ENCODE measurements at places on chromosomes 5 and 9.
A peak's percentile ranks its signal among the peaks of the same experiment; 100 is the strongest.

DNA sequence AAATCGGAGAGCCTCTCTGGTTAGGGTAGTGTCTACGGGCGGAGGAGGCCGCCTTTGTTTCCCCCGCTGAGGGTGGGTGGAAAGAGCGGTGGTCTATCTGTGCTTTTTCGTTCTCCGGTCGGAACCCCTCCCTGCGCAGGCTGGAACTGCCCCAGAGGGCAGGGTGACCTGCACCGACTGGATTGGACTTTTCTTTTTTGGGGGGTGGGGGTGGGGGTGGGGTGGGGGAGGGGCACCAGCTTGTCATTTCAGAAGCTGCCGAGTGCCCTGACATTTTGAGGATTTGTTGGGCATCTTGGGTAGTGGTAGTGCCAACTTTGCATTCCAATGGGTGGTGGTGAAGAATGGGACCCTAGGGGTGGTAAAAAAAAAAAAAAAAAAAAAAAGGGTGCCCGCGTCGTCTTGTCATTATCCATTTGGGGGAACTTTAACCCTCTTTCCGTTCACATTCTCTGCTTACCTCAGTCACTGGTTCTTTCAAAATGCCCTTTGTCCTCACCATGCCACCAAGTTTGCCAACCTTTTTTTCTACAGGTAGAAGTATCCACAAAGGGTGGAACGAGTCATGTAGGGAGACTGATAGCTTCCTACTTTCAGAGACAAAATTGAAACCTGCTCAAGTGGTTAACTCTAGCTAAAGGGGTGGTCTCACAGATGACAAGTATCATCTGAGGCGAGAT lies 1.3 kb downstream of the UBE2R2 start:
- DNase-seq = no peak

GRCh38 chr9:37209431-37210386 lies 89.3 kb downstream of the ZCCHC7 start:
- no peak for DNase-seq

GRCh38 chr9:2674141-2674824 lies 43.0 kb upstream of the KCNV2 start:
- no peak for DNase-seq

DNA sequence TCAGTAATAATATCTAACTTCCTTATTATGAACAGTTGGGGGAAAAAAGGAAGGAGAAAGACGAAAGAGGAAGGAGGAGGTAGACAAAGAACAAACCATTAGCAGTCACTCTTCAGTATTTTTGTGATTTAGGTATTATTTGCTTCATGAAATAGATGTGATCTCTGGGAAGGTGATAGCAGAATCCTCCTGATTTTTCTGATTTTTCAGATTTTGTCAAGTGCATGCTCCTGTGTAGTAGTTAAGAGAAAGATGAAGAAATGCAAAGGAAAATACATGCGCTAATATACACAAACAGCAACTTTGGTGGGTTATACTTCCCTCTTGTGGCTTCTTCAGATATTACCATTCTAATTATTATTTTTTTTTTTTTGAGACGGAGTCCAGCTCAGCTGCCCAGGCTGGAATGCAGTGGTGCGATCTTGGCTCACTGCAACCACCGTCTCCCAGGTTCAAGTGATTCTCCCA lies 31.6 kb downstream of the LMNB1 start:
- no peak for DNase-seq

GRCh38 chr9:127707766-127708165 lies 978 bp downstream of the CFAP157 start:
- DNase-seq = no peak

DNA sequence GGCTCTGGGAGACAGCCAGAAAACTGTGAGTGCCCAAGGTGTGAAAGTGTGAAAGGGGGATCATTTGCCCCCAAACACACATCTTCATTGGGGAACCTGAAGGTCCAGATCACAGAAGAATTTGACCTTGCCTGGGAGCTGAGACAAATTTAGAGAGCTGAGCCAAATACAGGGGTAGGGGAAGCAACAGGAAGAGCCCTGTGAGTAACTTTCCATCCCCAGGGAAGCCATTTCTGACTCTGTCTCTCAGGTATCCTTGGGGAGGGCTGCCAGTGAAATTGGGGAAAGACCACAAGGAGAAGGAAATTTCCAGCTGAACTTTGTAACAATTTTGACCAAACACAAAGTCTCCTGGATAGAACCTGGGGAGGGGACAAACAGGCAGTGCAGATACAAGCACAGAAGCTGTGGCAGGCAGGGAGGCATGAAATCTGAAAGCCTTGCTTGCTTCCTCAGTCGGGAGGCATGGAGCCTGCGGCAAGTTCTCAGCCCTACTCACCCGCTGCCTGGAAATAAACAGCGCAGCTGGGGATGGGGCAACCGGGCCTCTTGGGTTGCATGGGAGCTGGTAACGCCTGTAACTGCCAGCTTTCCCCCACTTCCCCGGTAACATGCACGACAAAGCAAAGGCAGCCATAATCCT lies 31.5 kb upstream of the ZCCHC9 start:
- no peak for DNase-seq

GRCh38 chr5:158261674-158262367 lies 402.9 kb upstream of the CLINT1 start:
- DNase-seq = no peak

DNA sequence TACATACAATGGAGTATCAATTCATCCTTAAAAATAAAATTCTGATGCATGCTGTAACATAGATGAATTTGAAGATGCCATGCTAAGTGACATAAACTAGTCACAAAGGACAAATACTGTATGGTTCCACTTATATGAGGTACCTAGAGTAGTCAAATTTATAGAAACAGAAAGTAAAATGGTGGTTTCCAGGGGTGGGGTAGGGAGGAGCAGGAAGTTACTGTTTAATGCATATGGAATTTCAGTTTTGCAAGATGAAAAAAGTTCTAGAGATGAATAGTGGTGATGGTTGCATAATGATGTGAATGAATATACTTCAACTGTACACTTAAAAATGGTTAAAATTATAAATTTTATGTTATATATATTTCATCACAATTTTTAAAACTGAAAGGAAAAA lies 57.3 kb upstream of the FNIP1 start:
- no peak for DNase-seq

DNA sequence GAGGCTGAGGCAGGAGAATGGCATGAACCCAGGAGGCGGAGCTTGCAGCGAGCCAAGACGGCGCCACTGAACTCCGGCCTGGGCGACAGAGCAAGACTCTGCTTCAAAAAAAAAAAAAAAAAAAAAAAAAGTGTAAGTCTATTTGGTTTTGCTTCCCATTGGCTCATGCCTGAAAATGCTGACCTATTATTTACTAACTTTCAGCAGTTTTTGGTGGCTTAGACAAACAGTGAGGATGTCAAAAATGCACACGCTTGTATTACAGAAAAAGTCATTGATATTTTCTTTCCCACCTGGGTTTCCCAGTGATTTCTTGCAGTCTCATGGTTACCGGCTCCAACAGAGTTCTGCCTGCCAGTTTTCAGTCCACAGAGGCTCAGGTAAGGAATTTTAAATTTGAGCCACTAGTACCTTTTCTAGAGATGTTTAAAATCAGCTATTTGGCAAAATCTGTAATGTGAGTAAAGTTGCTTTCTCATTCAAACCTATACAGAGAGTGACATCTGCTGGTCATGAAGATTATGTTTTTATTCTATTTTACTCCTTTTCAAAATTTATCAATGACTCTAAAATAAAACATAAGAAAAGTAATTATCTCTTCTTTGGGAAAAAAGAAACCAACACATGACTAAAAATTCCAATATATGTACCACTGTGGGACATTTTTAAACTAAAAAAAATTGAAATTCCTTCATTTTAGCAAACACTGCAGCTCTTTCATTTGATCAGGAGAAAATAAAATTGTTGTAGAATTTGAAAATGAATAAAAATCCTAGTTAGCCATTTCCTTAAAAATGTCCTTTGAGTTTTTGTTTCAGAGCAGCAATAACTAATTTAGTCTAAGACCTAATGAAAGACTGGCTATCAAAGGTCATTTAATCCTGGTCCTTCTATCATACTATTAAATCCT lies 8.8 kb downstream of the FAM200C start:
- no peak for DNase-seq

- no peak for DNase-seq
These were observed 438 bp upstream of the PAPPA start for GRCh38 chr9:116152941-116153764.

GRCh38 chr5:74357827-74358226 lies 282.7 kb downstream of the ENC1 start:
- peak; percentile 1 for DNase-seq

- DNase-seq = no peak
These were observed 176.6 kb downstream of the CACNA1B start for GRCh38 chr9:138053996-138054752.

GRCh38 chr9:35811381-35812024 lies 559 bp downstream of the SPAG8 start:
- DNase-seq = no peak

DNA sequence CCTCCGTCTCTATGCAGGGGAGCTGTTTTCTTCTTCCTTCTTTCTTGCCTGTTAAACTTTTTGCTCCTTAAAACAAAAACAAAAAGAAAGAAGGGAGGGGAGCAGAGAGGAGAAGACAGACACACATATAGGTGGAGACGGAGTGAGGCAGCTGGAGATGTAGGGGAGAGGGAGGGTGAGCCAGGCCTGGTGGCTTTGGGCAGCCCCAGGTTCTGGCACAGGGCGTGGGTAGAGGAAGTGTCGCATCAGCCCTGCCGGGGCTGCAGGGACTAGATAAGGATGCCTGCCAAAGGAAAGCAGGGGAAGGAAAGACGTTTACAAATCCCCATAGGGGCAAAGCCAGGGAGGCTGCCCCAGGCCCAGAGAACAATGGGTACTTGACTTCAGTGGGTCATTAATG lies 38.7 kb upstream of the PTGS1 start:
- DNase-seq = no peak

- DNase-seq = no peak
These were observed 42.0 kb upstream of the CDC42SE2 start for GRCh38 chr5:131221888-131222287.

GRCh38 chr9:8229226-8229625 lies 429.6 kb upstream of the DMAC1 start:
- DNase-seq = no peak

DNA sequence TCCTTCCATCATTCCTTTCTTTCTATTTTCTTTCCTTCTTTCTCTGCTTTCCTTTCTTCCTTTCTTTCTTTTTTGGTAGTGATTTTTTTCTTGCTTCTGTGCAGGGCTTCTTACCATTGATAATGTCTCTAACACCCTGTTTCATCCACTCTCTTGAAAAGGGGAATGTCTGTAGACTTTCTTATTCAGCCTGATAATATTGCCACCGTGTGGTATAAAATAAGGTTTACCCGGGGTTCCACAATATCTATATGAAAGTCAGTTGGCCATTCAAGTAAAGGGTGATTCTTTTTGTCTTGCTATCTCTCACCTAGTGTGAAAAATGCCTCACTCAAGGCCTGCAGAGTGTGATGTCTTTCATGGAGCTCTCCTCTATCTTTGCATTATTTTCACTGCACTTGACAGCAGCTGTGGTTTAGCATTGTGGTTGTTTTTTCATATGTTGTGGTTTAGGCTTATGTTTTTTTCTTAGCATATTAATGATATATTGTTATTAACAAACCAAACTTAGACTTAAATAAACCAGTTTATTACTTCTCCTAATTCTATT lies 153.9 kb downstream of the CSNK1G3 start:
- DNase-seq = no peak

- DNase-seq = no peak
These were observed 6.1 kb downstream of the GDA start for GRCh38 chr9:72155301-72155700.

- no peak for DNase-seq
These were observed 51.9 kb downstream of the MAPKAP1 start for GRCh38 chr9:125655066-125655633.

DNA sequence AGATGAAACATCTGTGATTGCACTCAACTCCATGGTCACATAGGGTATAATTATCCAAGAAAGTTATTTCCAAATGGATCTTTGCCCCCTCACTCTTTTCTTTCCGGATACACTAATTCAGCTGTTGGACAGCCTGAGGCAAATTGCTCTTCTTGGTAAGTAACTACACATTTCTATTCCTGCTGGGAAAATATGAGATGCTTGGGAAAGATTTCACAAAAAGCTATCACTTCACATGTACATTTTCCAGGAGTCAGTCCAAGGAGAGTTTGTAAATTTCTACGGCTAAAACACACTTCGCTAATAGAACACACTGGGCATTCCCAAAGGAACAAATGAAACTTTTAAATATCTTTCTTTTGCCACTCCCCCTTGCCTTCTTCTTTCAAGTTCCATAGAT lies 123.0 kb upstream of the GRIA1 start:
- no peak for DNase-seq

- no peak for DNase-seq
These were observed 463.7 kb downstream of the DNAH5 start for GRCh38 chr5:13480834-13481233.

- DNase-seq = peak; percentile 62
These were observed 51.6 kb downstream of the ENTREP1 start for GRCh38 chr9:69376651-69377050.

DNA sequence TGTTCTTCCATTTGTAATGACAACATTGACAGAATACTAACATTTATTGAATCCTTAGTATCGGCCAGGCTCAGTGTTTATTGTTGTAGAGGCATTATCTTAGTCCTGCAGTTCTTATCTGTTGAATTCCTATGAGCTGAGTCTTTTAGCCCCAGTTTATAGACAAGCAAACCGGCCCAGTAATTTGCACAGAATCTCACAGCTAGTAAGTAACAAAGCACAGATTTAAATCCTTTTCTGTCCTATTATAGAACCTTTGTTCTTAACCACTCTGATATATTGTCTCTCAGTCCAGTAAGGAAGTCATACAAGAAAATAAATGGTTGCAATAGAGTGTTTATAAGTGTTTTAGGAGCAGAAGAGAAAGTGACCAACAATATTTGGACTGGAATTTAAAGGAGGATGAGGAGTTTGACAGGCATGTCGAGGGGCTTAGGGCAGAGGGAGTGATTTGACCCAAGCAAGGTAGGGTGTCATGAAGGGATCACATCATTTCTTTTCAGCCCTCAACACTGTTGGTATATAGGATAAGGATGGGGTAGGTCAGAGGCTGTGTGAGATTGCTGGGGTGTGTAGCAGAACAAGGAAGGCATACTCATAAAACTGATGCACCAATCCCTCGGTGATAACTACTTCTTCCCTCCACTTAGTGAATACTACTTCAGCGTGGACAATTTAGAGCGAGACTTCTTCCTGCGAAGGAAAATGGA lies 39.5 kb downstream of the LARP1 start:
- DNase-seq = no peak

- DNase-seq = no peak
These were observed 13.5 kb upstream of the TUSC1 start for GRCh38 chr9:25691786-25692185.

All from HS-27A (cell line).